ENCODE measurements at places on chromosomes 16 and 17.

- DNase-seq = no peak
These were observed 19.0 kb downstream of the SLC7A5 start for GRCh38 chr16:87850009-87851006.

- peak; percentile 73 for DNase-seq
These were observed 12.3 kb downstream of the GLIS2 start for GRCh38 chr16:4328046-4328781.

GRCh38 chr16:53952215-53953208 lies 248.6 kb downstream of the FTO start:
- DNase-seq = no peak

DNA sequence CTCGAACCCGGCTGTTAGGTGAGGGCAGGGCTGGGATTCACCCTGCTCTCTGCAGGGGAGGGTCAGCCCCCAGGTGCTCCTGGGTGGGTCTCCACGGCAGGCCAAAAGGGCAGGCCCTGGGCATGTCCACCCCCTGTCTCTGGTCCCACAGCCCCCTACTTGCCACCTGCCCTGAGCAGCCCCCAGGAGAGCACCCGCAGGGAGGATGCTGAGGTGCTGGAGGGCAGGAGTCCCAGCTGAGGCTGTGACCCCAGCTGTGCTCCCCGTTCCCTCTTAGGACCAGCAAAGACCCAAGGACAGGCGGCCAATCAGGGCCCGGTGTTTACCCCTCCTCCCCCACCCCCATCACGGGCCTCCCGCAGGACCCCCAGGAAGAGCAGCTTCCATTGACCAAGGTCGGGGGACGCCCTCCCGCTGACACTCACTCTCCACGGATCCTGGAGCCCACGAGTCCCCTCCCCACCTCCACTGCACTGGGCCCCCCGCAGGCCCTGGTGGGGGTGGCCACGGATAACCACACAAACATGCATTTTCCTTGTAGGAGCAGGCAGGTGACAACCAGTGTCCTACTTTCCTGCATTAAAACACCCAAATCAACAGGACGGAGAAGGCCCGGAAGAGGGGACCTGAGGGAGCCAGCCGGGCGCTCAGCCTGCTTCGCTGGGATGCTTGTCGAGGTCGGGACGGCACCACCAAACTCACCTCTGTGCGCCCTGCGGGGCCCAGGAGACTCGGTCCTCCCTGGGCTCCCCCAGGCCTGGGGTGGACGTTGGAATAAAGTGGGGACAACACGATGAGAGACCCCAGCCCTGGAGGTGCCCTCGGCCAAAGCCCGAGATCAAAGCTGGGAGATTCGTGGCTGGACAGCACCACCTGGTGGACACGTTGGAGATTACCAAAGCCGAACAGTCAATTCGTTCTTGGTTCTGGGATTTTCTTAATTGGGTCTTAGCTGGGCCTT lies 22.5 kb upstream of the ENPP7 start:
- DNase-seq = peak; percentile 75

- DNase-seq = no peak
These were observed 66.5 kb downstream of the MGAT5B start for GRCh38 chr17:76934561-76935320.

- DNase-seq = no peak
These were observed 6.0 kb upstream of the TNFRSF13B start for GRCh38 chr17:16977932-16978331.

- DNase-seq = no peak
These were observed 3.4 kb upstream of the KRT38 start for GRCh38 chr17:41444186-41444585.

DNA sequence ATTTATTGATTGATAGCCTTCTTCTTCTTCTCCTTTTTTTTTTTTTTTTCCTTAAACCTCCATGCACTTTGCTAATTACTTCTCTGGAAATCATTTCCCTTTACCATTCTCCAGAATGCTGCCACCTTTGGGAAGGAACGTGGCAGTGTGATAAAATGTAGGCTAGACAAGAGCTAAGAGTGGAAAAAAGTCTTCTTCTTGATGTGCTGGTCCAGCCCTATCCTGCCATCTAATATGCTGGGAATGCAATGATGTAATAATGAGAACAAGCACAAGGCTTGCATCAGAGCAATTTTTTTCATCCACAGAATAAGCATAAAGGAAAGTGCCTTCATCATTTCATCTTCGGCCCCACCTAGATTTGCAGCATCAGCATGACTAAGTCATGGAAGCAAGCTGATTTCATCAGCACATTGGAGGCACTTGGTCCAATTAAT lies 128.7 kb upstream of the ZFHX3 start:
- no peak for DNase-seq

DNA sequence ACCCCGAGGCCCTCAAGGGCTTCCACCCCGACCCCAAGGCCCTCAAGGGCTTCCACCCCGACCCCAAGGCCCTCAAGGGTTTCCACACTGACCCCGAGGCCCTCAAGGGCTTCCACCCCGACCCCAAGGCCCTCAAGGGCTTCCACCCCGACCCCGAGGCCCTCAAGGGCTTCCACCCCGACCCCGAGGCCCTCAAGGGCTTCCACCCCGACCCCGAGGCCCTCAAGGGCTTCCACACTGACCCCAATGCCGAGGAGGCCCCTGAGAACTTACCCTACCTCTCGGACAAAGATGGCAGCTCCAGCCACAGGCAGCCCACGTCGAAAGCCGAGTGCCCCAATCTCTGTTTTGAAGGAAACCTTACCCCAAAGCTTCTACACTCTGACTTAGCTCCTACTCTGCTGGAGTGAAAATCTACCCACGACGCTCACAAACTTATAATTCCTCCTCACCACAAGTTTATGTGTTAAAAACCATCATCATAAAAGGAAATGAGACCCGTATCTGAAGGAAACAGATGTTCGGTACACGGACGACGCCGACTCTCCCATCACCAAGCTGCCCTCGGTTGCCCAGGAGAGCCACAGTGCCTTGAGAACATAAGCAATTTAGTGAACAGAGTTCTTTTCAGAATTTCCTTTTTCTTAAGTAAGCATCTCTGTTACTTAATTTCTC lies 61.2 kb upstream of the RPH3AL start:
- no peak for DNase-seq

Measured in right kidney (tissue), 9 donors.